ENCODE measurements at places on chromosomes 5 and 9.
A peak's percentile ranks its signal among the peaks of the same experiment; 100 is the strongest.

GRCh38 chr9:33649463-33649862 is 125.4 kb downstream of the ANKRD18B start:
- DNase-seq: no peak

DNA sequence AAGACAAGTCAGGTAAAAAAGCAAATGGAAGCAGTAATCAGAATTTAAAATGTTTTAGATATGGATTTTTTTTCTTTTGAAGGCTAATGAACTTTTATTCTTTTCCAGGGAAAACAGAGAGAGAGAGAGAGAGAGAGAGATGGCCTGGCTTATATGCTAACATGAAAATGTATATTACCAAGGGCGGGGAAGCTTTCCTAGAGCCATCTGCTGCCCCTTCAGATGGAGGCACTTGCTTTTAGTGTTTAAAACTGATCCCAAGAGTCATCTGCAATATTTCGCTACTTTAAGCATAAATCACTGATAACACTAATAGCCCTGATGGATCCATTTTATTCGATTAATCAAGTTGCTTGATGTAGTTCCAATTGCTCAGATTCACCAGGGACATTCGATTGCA is 186.1 kb upstream of the ADAMTS16 start:
- no peak for DNase-seq

GRCh38 chr5:6701491-6701890 is 11.7 kb upstream of the TENT4A start:
- no peak for DNase-seq

- no peak for DNase-seq
These were observed 24.7 kb upstream of the STX17 start for GRCh38 chr9:99881769-99882168.

DNA sequence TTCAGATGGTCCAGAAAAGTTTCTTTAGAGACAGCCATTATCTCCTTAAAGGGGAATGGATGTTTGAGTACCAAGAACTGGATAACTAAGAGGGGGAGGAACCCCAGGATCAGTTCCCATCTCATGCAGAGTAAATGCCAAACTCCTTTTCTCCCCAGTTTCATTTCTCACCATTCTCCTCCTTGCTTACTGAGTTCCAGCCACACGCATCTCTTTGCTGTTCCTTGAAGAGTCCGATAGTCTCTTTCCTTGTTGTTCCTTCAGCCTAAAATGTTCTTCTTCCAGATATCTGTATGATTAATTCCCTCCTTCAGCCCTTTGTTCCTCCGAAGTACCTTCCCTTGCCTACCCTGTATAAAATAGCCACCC is 30.0 kb downstream of the KDM4C start:
- no peak for DNase-seq

GRCh38 chr5:77131361-77131760 is 44.3 kb upstream of the ZBED3 start:
- no peak for DNase-seq

DNA sequence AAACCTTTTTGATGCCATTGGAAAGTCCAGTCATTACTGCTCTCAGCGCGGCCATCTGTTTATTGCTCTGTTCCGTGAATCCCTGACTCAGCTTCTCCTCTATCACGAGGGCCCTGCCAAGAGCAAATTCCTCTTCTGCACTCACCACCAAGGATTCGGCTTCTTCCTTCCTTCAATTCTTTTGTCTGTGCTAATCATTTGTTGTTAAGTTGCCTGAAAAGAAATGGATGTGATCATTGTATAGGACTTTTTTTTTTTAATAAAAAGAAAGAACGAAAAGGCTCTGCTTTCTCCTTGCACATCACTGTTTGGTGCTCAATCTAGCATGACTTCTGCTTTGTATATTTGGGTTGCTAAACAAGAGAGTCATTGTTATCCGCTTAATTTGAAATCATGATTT is 128.7 kb upstream of the PIK3R1 start:
- no peak for DNase-seq

DNA sequence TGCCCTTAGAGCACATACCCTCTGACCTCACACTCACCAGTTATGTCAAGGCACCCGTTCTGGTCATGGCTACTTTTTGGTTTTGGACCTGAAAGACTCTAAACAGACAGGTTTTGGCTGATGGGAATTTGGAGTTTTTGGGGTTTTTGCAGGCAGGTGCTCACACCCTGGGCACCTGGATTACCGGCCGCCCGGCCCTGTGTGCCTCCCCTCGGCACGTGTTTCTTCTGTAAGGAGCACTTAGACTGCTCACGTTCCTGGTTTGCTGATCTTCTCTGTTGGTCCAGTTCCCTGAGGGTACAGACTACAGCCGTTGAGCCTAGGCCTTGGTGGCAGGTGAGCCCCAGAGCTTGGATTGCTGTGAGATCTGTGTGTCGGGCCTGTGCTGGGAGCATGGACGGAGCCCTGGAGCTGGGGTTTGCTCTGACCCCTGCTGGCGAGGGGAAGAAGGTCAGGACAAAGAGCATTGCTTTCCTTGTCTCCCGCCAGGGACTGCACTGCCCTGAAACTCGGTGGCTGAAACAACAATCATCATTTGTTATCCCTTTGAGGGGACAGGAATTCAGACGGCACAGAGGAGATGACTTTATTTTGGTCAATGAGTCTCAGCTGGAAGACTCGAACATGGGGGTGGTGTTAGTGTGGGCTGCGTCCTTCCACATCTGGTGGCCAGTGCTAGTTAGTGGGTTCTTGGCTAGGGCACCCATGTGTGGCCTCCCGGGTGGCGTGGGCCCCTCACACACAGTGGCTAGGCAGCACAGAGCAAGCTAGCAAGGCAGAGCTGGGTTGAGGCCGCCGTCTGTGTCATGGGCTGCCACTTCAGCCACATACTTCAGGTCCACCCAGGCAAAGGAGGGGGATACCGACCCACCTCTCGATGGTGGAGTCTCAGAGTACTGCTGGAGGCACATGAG is 76.4 kb downstream of the EHMT1 start:
- no peak for DNase-seq

- no peak for DNase-seq
These were observed 990.4 kb downstream of the EFNA5 start for GRCh38 chr5:106680330-106680729.

- DNase-seq: no peak
These were observed 200.0 kb upstream of the MSX2 start for GRCh38 chr5:174524351-174524750.

- DNase-seq: peak; percentile 86
These were observed at the start of gene TMED7 for GRCh38 chr5:115625579-115626444. Gene TMED7 (minus strand): TSS chr5:115626036. CDS start chr5:115625792, 244 bp downstream.

GRCh38 chr5:33891788-33892619 is at the start of gene ADAMTS12:
Gene ADAMTS12 (minus strand): TSS chr5:33891990. CDS start chr5:33891856, 134 bp downstream.
- DNase-seq: peak; percentile 30

GRCh38 chr9:137759649-137760321 is 117.8 kb upstream of the CACNA1B start:
- DNase-seq: no peak

GRCh38 chr5:112625246-112625645 is 112.4 kb upstream of the APC start:
- no peak for DNase-seq

DNA sequence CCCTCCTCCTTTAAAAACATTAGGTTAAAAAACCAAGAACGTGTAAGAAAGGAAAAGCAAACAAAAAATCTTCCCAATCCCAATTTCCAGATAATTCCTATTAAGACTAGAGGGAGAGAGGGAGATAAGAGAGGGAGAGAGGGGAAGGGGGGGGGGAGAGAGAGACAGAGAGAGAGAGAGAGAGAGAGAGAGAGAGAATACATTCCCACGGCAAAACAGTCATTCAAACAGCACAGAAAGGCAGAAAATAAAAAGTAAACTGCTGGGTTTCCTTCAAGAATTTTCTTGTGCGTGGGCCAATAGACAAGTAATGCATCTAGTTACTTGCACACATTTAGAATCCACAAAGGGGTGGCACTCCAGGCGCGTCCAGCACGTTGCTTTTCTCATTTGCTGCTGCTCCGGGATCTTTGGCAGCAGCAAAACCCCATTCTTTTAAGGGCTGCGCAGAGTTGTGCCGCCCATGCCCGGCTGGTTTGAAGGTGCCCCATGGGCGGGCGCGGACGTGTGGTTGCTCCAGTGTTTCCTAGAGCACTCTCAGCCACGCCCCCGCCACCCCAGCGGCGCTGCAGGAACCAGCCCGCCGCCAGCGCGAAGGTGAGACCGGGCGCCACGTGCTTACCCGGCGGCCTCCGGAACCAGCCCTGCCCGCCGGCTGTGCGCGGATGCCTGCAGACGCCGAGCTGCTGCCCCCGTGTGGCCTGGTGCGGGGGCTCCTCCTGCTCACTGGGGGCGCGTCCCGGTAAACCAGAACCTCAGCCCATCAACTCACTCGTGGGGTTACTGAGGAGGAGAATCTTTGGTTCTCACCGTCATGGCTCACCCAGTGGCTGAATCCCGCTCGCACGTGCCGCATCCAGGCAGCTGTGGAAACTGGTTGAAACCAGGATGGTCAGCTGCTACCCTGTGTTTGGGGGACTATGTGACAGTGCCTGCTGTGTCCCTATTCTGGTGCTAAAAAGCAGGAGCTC is 44.6 kb downstream of the STC2 start:
- no peak for DNase-seq

DNA sequence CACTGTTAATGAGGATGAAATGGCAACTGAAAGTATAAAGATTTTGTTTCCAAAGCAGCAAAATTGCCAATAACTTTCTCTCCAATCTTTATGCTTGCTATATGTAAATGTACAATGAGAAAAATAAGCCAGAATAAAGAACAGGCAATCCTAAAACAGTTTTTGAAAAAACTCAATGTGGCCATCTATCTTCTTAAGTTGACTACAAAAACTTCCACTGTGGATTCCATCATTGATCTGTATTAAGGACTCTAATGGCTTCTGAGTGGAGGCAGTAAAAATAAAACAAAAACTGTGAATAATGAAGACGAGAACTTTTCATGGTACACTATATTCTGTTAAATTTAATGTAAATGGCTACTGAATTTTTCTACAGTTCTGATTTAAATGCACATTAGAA is 382.9 kb downstream of the TMEM232 start:
- DNase-seq: no peak

DNA sequence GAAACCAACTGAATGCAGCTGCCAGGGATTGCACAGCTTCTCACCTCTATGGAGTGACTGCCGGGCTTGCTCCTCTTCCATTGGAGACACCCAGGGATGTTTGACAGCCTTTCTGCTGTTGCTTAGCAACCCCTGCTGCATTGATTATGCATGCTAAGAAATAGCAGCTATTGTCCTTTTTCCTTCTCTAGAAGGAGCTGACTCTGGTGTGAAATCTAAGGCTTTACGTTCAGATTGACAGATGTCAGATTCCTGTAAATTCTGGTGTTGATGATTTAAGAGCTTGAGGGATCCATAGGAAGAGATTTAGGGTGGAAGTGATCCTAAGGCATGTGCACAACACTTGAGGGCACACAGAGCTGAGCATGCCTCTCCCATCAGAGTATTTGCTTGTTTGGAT is 267.7 kb downstream of the NTRK2 start:
- peak; percentile 35 for DNase-seq

GRCh38 chr9:135413461-135413860 is 66.1 kb upstream of the PPP1R26 start:
- no peak for DNase-seq

DNA sequence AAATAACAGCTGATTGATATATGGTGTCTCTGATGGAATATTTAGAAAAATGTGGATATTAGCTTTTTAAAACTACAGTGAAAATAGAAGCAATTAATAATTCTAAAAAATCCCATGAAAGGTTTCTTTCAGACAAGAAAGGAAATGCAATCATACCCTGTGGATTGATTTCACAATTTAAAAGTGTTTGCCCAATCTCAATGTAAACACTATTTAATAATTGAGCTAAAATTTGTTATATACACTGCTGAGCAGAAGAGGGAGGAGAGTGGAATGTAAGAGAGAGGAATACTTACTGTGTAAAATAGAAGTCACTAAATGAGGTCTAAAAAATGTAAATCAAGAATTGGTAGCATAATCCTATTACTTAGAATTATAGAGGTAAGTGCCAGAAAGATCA is 76.9 kb downstream of the FEM1C start:
- no peak for DNase-seq

DNA sequence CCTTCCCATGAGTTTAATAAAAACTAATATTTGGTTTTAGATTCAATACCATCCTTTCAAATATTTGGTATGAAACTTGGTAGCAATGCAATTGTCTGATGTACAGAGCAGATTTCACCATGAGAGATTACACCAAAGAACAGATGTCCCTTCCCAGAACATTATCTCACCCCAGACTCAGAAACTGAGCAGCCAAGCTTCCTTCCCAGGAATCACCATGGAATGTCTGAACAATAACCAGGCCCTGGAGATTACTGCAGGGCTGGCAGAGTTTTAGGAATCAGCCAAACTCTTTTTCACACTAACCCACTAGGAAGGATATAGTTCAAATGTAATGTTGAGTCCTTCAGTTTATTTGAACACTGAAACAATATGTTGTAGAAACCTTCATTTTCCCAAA is 23.9 kb downstream of the CLTA start:
- DNase-seq: no peak

GRCh38 chr9:122367065-122367464 is 3.8 kb upstream of the PTGS1 start:
- DNase-seq: no peak

DNA sequence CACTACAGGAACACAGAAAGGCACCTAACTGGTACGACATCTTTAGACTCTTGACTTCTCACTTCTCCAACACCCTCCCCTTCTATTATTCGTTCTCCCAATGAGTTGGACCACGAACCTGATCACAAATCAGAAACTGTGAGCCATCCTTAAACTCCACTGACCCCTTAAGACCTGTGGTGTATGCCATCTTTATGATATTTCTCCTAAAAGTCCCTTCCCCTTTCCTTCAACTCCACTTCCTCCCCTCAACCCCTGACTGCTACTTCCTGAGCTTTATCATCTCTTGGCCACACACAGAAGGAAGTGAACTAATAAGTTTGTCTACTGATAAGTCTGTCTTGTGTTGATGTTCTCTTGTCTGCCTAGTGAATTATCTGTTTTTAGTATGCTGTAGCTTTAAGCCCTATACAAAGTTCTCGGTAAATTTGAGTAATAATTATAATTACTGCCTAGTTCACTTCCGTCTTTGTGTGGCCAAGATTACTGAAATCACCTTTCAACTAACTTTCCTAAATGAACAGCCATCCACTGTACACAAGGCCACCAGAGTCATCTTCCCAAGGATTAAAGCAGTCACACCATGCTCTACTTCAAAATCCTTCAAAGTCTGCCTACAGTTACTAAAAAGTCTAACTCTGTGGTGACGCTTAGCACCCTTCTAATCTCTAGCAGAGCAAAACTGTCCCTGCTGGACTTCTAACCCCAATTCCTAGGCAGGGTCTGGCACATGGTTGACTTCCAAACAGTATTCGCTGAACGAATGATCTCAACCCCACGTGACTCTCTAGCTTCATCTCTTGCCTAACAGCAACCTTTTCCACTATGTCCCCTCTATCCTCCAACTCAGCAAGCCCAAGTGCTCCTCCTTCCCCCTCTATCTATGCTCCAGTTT is 23.2 kb downstream of the ELOVL7 start:
- no peak for DNase-seq

- no peak for DNase-seq
These were observed 202.1 kb upstream of the TLE4 start for GRCh38 chr9:79369676-79370075.

- DNase-seq: no peak
These were observed 62.9 kb downstream of the TMEM232 start for GRCh38 chr5:110663525-110663924.
